ENCODE measurements at places on chromosomes 4 and X. TPM values are rescaled to one million over a fixed set of nuclear protein-coding genes. Genes with fewer than 3 reads are reported as not detected.

The SYTL5 gene
- total RNA-seq, result 0.11 TPM

The JCHAIN gene
- total RNA-seq, result not detected

DNA sequence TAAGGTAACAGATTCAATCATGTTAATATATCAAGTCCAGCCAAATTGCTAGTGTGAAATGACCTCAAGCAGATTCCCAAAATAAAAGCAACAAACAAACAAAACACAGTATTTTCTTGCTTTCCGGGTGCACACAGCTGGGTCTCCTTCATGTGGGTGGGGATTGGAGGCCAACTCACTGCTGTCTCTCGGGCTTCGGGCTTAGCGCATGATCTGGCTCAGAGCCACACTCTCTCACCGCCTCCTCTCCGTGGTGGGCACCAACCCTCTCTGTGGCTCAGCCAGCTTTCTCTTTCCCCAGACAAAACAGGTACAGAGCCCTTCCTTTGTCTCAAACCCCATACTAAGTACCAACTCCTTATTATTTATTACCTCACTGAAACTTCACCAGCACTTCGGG lies 2.9 kb upstream of the REELD1 start:
- DNase-seq, result no peak

GRCh38 chrX:138711399-138712347 lies at the start of gene FGF13:
Gene FGF13 (minus strand): TSS chrX:138711717. CDS start chrX:138711003, 714 bp downstream.
- peak; percentile 89 for DNase-seq

DNA sequence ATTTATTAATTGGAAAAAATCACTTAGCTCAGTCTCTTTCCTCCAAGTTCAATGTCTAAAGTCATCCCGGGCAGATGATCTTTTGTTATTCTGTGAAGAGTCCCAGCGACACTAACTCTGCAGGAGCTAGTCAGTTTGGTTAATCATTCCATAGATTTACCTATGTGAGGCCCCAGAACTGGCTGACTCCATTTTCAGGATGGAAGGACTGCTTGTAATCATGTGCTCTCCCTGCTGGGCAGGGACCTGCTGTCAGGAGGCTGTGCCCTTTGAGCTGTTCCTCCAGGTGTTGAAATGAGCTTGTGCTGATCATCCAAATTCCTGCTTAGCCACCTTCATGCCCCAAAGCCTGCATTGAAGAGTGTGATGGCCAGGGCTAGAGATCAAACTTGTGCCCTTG lies 169.8 kb downstream of the NHS start:
- no peak for DNase-seq

- no peak for DNase-seq
Measured at GRCh38 chr4:149709640-149710039, 106.0 kb downstream of the IQCM start.

DNA sequence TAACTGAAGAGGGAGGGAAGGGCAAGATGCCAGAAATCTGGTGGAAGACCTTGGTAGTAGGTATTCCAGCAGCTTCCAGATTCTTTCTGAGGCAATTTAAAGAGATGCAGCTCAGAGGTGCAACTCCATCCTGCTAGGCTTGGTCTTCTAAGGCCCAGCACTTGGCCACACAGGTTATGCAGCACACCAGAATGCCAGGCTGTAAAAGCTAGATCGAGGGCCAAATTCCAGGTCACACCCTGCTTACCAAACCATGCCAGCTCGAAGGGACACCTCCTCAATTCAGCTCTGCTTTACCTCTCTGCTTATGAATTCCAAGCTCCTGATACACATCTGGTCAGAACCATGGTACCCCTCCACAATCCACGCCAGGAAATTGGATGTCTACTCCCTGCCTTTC lies 19.8 kb upstream of the ATXN3L start:
- DNase-seq, result no peak

DNA sequence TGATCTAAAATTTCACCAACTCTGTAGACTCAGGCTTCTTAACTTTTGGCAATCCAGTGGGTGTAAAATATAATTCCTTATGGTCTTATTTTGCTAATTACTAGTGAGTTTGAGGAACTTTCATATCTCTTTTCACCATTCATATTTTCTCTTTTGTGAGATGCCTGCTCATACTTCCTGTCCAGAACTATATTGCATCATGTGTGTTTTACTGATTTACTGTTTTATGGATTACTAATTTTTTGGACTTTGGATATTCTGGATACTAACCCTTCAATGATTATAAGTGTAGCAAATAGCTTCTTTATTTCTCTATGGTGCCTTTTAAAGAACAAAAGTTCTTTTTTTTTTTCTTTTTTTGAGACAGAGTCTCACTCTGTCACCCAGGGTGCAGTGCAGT lies 20.6 kb downstream of the GSX2 start:
- DNase-seq, result no peak

GRCh38 chr4:107519053-107519452 lies 201.0 kb downstream of the PAPSS1 start:
- DNase-seq, result peak; percentile 0

DNA sequence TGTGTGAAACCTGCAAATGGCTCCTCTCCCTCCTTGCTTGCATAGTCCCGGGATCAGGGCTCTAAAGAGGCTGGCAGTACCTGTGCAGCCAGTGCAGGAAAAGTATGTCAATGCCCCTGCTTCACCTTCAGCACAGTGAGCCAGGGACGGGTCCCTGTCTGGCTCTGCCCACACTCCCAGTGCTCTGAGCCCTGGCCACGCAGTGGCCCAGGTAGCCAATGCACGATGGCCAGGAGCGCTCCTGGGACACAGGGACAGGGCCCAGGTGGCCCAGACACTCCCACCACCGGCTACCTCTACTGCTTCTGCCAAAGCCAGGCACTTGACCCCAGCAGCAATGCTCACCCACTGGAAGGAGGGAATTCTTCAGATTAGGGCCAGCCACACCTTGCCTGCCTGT lies 68.0 kb upstream of the MAGEA10 start:
- DNase-seq, result no peak

All from H7 (cell line).